ENCODE measurements at places on chromosomes 12 and 14.

DNA sequence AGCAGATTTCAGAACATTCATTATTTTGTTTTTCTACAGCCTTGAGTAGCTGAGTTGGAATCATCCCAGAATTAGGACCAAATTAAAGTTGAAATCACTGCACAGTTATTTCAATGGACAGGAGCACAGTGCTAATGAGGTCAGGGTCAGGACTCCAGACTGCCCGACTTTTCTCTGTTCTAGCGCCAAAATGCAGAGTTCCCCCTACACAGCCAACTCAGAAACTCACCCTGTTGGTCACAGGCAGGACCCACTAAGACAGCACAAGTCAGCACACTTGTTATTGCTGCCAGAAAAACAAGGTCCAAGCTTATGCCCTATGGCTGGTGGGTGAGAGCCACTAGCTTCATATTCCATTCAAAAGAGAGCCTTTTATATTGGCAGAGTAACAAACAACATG lies 198.1 kb upstream of the KRR1 start:
- no peak for DNase-seq

- no peak for DNase-seq
Measured at GRCh38 chr14:52583544-52583943, 30.9 kb downstream of the GPR137C start.

DNA sequence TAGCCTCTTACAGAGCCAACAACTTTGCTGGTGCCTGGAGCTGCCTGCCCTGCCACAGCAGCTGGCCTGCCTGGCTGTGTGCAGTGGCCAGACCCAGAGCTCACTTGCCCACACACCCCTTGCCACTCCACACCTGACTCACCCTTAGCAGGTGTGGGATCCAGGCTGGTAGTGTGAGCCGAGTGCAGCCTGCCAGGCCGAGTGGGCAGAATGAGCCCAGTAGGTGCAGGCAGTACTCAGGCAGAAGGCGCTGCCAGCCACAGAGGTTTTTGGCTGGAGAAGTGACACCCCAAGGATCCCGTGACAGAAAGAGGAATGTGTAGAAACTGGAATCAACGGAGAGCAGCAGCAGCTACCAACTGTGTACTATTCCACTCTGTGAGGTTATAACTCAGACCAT lies 29.8 kb upstream of the PYGL start:
- no peak for DNase-seq

GRCh38 chr14:72783741-72784140 lies 110.2 kb downstream of the DPF3 start:
- no peak for DNase-seq

GRCh38 chr14:99004112-99004511 lies 267.9 kb downstream of the BCL11B start:
- DNase-seq, result no peak

DNA sequence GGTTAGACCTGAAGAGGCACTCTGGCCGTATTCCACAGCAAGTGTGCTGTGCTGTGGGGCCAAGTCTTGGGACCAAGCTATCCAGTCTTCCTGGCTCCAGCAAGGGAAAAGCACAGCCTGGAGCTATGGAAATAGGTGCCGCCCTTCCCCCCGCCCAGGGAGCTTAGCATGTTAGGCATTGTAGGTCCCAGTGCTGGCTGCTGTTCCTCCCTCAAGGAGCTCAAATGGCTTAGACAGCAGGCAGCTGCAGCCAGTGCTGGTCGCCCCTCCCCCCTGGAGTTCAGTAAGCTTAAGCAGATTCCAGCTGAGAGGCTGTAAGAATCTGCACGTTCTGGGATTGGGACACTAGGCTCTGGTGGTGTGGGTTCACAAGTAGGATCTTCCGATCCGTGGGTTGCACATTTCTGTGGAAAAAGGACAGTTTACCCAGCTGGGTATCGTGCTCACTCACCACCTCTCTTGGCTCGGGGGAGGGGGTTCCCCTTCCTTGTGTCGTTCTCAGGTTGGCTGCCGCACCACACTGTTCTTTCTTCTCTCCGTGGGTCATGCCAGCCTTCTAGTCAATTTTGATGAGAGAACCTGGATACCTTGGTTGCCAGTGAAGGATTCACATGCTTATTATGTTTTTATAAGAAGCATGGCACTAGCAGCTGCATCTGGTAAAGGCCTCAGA lies 127.3 kb downstream of the CNTN1 start:
- DNase-seq, result no peak

DNA sequence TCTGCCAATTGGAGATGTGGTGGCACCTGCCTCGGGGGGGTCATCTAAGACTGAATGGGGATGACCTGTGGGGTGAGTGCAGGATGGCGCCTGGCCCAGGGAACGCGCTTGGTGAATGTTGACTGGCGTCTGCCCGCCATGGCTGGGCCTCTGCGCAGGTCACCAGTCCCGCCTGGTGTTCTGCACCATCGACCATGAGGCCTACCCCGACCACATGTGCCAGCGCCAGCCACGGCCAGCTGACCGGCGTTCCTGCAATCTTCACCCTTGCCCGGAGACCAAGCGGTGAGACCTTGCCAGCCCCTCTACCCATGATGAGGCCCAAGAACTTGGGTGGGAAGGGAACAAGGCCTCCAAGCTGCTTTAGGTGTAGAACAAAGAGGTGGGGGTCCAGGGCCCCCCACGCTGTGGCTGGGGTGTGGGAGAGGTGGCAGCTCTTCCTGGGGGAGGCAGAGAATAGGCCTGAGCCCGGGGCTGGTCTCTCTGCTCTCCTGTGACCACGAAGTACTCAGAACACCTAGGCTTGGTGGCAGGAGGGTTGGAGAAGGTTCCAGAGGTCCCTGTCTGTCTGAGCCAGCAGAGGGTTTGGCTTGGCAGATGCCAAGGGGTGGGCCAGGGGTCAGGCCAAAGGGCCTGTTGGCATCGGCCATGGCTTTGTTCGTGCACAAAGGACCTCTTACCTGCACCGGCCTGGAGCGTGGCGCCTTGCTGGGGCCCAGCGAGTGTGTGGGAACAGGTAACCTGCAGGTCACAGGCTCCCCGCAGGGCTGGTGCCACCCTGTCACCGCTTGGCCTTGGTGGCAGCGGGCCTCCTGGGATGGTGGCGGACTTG lies 15.4 kb downstream of the PAPLN start:
- DNase-seq, result no peak

GRCh38 chr14:23663711-23664110 lies 27.5 kb downstream of the DHRS2 start:
- DNase-seq, result no peak

DNA sequence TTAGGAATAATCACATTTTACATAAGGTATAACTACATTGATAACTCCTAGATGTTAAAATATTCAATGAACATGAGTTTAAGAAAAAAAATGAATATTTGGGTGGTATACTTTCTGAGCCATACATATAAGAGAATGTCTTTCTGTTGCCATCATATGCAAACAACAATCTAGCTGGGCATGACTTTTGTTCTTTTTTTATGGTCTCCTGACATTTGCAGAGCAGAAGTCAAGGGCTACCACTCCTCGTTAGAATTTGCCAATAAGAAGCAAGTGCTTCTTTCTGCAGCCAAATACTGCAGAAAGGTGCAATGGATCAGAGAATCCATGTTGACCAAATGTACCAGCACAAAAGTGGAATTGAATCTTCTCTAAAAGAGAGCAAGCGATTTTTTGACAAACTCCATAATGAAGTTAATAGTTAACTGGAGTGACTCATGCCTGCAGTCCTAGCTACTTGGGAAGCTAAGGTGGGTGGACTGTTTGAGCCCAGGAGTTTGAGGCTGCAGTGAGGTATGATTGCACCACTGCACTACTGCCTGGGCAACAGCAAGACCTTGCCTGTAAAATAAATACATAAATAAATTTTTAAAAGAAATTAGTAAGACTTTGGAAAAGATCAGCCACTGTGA lies 25.5 kb upstream of the CCDC91 start:
- DNase-seq, result no peak

DNA sequence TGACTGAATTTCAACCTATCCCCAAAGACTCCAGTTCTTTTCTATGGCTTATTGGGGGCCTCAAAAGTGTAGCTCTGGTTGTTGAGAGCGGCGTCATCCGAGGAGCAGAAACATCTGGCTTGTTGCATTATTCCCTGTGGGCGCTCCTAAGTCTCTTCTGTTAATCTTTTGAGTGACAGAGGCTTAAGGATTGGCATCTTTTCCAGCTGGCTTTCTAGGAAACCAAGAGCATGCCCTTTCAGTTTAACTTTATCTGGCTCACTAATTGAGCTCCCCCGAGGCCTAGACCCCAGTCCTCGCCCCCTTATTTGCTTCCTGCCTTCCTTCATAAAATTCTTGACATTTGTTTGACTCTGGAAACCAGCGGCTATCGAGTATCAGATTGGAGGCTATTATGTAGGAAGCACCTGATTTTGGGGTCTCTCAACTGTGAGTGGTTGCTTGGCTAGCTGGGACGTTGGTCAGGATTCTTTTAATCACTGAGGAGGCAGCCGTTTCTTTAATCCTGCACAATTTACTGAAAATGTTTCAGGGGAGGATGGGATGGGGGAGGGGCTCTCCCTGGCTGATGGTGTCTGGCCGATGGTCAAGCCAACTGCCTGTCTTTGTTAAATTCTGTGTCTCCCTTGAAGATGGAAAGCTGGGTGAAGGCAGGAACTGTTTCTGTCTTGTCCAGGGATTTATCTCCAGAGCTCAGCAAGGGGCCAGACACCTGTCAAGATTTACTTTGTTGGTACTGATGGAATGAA lies 3.1 kb downstream of the SMOC1 start:
- DNase-seq, result no peak

GRCh38 chr14:31505411-31505810 lies 17.6 kb upstream of the GPR33 start:
- no peak for DNase-seq

GRCh38 chr14:72164420-72165228 lies 232.4 kb downstream of the RGS6 start:
- DNase-seq, result no peak

- DNase-seq, result no peak
Measured at GRCh38 chr14:104734991-104735779, 11.2 kb downstream of the ADSS1 start.

DNA sequence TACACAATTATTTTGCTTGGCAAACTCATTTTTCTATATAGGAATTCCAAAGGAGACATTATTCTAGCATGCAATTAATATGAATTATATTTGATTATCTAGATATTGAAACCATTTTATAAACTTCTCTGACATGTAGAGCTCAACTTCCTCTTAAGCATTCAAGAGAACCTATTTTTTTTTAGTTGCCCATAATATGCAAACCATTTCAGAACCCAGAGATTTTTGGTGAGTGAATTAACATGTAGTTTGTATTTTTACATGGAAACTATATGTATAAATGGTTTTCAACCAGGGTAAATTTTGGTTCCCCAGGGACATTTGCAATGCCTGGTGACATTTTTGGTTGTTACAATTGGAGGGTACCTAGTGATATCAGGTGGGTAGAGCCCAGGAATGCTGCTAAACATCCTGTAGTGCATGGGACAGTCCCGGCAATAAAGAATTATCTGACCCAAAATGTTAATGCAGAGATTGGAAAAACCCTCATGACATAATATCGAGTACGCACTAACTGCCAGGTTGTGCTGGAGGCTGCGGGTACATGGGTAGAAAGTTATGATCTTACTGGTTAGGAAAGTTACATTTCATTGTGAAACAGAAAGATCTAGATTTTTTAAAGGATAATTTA lies 338.9 kb upstream of the GARIN2 start:
- no peak for DNase-seq

Data from stimulated activated CD8-positive, alpha-beta memory T cell treated with anti-CD3 and anti-CD28 coated beads, Interleukin-4, amount 100 ng/mL, for 1 hour (primary cell).